ENCODE measurements at places on chromosomes 11 and 22.
A peak's percentile ranks its signal among the peaks of the same experiment; 100 is the strongest.

DNA sequence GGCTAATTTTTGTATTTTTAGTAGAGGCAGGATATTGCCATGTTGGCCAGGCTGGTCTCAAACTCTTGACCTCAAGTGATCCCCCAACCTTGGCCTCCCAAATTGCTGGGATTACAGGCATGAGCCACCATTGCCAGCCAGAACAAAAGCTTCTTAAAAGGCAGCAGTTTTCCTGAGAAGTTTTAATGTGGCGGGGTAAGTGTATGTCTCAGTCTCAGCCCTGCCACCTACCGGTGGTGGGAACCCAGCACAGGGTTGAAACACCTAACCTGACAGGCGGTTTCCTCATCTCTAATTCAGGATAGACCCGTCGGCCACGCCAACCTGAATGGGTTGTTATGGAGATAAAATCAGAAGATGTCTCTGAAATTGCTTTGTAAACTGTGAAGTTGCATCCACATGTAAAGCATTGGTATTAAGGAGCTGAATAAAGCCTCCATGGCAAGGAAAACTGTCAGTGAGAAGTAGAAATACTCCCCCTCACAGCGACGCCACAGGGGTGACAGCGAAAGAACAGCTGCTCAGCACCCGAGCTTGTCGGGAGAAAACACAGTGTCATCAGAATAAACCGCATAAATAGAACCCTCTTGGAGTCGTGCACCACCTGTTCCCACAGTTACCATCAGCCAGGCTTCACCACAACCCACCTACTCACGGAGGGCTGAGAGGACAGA, 165.9 kb upstream of the NCAM1 start:
- no peak for DNase-seq

DNA sequence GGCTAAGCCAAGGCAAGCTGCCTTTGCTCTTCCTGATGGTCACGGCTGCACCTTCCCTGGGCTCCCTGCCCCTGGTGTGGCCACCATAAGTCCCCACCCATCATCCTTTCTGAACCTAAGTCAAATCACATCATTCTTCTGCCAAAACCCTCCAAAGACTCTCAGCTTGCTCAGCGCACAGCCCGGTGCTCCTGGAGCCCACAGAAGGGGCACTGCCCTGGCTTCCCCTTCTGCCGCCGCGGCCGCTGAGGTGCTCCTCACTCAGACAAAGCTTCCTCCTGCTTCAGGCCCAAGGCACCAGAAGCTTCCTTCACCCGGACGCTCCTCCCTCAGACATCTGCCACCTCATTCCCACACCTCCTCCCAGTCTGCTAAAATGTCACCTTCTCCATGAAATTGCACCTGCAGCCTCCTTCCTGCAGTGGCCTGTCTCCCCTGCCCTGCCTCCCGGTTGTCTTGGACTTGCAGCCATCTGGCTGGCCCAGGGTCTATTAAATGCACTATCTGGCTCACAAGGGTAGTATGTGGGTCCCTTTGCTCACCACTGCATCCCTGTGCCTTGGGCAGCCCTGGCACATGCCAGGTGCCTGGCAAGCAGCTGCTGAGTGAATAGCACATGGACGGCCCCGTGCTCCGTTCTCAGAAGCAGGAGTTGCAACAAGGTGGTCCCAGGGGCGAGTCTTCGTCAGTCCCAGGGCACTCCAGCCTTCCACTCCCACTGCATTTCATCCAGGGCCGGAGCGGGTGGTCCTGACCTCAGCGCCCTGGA, 108.2 kb downstream of the WNT7B start:
- DNase-seq: no peak

DNA sequence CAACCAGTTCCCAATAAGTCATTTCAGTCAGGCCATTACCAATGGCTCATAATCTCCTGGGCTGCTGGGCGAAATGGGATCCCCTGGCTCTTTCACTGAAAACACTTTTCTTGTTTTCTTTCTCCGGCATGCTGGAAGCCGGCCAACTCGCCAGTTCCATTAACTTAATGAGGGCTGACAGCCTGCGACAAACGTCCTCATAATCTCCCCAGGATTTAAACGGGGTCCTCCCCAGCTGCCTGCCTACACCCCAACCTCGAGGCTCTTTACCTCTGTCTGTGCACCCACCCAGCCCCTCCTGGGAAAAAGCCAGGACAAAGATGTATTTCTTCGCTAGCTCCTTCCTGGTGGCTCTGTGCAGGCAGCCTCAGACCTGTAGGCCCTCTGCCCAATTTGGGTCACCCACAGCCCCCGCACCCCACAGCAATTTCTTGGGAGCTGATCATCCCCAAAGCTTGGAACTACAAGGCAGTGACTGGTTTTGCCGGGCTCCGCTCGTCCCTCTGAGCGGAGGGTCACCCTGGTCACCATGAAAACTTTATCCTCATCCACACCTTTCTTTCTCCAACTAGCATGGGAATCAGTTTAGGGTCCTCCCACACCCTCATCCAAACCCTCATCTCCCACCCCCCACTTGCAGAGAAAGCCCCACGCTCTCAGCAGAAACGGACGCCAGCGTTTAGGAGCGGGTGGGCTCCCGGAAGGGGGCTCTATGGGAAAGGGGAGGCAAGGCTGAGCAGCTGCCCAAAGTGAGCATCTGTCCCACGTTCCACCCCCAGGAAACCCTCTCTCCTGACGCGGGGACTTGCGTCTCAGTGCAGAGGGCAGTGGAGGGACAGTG, 51.1 kb upstream of the KCNQ1OT1 start:
- DNase-seq: no peak

DNA sequence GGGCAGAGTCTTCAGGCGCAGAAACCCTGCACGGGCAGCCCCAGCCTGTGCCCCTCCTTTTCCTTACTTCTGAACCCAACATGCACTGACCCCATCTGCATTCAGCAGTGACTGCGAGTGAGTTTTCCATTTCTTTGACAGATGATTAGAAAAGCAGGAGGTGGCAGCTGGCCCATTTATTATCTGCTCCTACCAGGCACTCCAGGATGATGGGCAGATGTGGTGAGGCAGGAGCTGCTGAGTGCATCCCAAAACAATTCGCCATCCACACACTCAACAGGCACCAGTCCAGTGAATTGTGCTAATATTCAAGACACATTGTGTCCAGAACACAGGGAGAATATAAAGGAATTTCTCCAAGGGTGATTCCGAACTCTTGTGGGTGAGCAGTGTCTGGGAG, 208.5 kb downstream of the TENM4 start:
- DNase-seq: no peak

- DNase-seq: peak; percentile 72
Measured at GRCh38 chr11:118914178-118914918, 11.4 kb downstream of the BCL9L start.

- no peak for DNase-seq
Measured at GRCh38 chr11:73175551-73176144, 33.5 kb upstream of the FCHSD2 start.
